Activated naive CD8-positive, alpha-beta T cell treated with anti-CD3 and anti-CD28 coated beads, Interleukin-2, amount 10 ng/mL, durations not matched to agents 7 days and 5 days (primary cell): ENCODE measurements at places on chromosomes 16 and 17.

- DNase-seq, result no peak
Measured at GRCh38 chr16:63717806-63718205, 1404.1 kb downstream of the CDH11 start.

GRCh38 chr16:90044111-90044551, 24.9 kb upstream of the DBNDD1 start:
- no peak for DNase-seq

DNA sequence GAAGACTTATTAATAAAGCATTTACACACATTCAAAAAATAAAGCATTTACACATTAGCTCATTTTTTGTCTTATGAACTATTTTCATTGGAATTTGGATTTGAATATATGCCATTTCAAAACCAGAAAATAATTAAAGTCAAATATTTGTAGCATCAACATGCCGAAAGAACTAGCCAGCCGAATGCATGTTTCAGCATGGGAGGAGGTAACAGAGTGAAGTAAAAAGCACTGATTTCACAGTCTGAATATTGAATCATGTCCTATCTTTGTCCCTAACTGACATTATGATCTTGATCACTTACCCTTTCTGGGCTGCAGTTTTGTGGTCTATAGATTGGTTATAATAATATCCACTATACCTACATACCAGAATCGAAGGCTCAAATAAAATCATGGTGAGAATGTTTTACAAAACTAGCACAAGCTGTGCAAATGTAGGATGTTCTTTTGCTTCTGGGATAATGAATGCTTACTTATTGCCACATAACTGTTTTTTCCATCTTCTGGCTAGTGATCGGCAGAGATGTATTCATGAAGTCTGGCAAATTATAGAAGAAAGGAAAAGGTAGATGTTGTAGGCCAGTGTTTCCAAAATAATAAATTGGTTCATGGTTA, 84.7 kb downstream of the TUBD1 start:
- no peak for DNase-seq

DNA sequence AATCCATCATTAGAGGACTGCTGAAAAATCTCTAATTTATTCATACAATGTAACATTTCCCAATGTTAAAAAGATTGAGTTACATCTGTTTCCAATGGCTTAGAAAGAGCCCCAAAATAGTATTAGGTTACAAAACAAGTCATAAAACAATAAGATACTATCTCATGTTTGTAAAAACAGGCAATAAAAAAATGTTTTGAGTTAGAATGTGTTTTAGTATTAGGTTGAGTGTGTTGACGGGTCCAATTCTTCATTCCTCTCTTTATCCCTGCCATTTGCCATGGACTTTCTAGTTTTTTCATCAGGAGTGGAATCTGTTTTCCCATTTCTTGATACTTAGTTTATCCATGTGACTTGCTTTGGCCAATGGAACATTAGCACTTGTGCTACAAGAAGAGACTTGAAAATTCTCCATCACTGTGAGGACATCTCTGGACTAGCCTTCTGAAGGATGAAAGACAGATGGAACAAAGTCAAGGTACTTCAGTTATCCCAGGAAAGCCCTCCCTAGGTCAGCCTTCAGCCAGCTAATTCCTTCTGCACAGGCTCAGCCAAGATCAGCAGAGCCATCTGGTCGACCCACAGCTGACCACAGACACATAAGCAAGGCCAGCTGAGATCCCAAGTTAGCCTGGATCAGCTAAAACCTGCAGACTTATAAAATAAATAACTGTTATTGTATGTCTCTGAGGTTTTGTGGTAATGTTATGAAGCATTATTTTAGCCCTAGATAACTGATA, 83.3 kb downstream of the HS3ST3A1 start:
- no peak for DNase-seq
